CD8-positive, alpha-beta memory T cell (primary cell): ENCODE measurements at places on chromosomes 2 and 18. TPM values are rescaled to one million over a fixed set of nuclear protein-coding genes. Genes with fewer than 3 reads are reported as not detected.

The INHBB gene
- not detected for polyA plus RNA-seq

The FOXD4L1 gene
- polyA plus RNA-seq = not detected

The TACR1 gene
- polyA plus RNA-seq = not detected

The NPPC gene
- polyA plus RNA-seq = not detected

The HOXD12 gene
- not detected for polyA plus RNA-seq

The ANO7 gene
- polyA plus RNA-seq = not detected

The DSEL gene
- polyA plus RNA-seq = 1.1 TPM

The SLC4A3 gene
- polyA plus RNA-seq = not detected

The POMC gene
- polyA plus RNA-seq = 10.9 TPM

The CROCC2 gene
- polyA plus RNA-seq = not detected

The IL37 gene
- not detected for polyA plus RNA-seq

- H3K4me1 ChIP-seq = no peaks in the 10 kb centered on the region
- no peaks in the 10 kb centered on the region for H3K36me3 ChIP-seq
- no peak overlapping the region for H3K27ac ChIP-seq
- no peaks in the 10 kb centered on the region for H3K27me3 ChIP-seq
Measured at GRCh38 chr2:190149200-190149599, 86.7 kb upstream of the MSTN start.

DNA sequence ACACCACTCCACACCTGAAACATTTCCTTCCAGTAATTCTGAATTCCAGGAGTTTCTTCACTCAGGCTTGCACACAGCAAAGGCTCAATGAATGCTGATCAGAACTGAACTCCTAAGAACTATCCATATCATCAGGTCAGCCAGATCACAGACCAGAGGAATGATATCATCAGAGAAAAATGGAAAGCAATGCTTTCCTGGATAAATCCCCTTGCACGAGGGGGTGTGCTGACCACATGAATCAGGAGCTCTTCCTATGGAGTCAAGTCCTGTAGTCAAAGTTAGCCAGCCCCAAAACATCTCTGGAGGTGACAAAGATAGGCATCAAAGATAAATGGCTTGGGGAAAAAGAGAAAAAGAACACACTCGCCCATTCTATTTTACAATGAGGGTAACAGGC, 83.8 kb upstream of the ACVR2A start:
- no peaks in the 10 kb centered on the region for H3K27me3 ChIP-seq
- no peak for DNase-seq
- no peaks in the 10 kb centered on the region for H3K4me1 ChIP-seq
- no peak overlapping the region for H3K4me3 ChIP-seq

DNA sequence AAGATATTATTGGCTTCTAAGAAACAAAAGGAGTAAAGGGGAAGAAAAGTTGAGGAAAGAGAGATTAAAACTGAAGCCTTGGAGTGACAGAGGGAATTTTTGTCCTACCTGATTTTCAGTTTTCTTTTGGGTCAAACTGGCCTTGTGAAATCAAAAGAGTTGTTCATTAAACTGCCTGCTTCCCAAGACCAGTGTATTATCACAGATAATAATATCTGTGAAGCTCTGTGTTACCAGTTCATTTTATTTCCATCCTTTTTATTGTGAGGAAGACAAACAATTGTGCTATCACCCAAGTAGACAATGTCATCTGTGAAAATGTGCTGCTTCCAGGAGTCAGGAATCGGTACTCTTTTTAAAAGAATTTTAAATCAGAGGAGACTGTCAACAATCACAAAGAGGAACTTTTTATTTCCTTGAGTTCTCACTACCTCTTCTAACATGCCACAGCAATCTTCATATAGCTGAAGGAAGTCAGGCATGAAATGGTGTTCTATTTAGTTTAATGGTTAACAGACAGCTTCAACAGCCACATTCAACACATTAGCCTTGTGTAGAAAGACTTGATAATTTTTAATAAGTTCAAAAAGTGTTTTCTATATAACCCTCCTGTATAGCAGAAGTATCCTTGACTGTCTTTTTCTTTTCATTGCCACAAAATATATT, 554.8 kb downstream of the PIK3C3 start:
- H3K27me3 ChIP-seq = no peaks in the 10 kb centered on the region
- H3K4me1 ChIP-seq = no peaks in the 10 kb centered on the region
- no peak overlapping the region for H3K27ac ChIP-seq
- no peak overlapping the region for H3K4me3 ChIP-seq

GRCh38 chr18:50989711-50990110, 21.9 kb downstream of the ELAC1 start:
- DNase-seq = no peak
- H3K36me3 ChIP-seq = no peaks in the 10 kb centered on the region
- H3K27ac ChIP-seq = no peak overlapping the region
- no peaks in the 10 kb centered on the region for H3K4me1 ChIP-seq
- no peak overlapping the region for H3K4me3 ChIP-seq

GRCh38 chr2:45287045-45287444, 277.8 kb upstream of the SIX2 start:
- no peaks in the 10 kb centered on the region for H3K36me3 ChIP-seq
- H3K4me1 ChIP-seq = no peaks in the 10 kb centered on the region
- H3K27ac ChIP-seq = no peak overlapping the region
- no peak for DNase-seq

DNA sequence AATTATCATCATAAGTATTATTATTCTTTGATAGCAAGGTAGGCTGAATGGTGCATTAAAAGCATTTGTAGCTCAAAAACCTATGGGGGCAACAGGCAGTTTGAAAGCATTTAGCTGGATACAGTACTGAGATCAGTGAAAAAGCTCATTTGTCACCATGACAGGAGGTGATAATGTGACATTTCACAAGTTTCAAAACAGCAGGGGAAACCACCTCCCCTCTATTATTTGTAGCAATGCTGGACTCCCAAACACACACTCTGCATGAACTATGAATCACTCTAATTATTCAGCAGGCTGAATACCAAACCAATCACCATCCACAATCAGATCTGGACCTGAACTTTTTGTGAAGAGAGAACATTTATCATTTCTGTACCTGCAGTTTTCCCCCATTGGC, 63.4 kb downstream of the MYO5B start:
- no peak overlapping the region for H3K27ac ChIP-seq
- DNase-seq = no peak
- no peaks in the 10 kb centered on the region for H3K36me3 ChIP-seq
- H3K27me3 ChIP-seq = peaks cover 4% of the 10 kb centered on the region
- H3K4me3 ChIP-seq = no peak overlapping the region

DNA sequence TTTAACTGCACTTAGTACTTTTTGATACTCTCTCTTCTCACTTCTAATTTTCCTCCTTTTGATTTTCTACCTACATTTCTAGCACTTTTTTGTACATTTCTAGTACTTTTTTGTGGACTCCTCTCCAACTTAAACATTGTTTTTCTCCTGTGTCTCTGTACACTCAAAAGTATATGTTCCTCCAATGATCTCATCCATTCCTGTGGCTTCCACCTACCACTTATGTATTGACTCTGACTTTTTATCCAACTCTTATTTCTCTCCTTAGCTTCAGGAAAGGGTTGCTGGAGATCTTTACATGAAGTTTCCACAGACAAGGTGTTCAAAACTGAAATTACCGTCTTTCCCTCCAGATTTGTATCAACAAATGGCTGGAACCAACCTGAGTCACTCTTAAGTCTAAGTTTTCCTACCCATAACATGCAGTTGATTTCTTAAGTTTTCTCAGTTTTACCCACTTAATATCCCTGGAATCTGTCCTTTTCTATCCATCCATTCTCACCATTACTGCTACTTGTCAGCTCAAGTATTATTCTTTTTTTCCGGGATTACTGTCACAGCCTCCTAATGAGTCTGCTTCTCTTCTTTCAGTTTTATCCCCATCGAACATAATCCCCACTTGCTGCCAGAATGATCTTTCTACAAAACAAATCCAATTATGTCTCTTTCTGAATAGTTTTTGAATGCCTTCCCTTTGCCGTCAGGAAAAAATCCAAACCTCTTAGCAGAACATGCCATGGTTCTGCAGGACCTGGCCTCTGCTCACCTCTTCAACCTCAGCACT, 22.6 kb upstream of the PELI1 start:
- no peaks in the 10 kb centered on the region for H3K27me3 ChIP-seq
- DNase-seq = no peak
- no peak overlapping the region for H3K27ac ChIP-seq
- no peaks in the 10 kb centered on the region for H3K36me3 ChIP-seq
- no peak overlapping the region for H3K4me3 ChIP-seq
- no peaks in the 10 kb centered on the region for H3K4me1 ChIP-seq

DNA sequence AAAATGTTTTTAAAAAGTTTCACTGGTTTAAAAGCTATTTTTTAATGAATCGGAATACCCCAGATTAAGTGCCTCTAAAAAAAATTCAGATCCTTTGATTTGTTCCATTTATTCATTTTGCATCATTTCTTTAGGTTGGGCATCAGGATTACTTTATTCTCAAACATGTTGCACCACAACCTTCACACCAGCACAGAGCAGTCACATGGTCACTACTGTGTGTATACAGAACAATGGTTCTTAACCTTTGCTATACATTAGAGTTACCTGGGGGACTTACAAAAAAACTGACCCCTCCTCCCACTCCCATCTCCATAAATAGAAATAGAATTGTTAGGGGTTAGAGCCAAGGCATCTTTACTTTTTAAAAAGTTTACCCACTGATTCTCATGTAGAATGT, 218.2 kb downstream of the AGPS start:
- DNase-seq = no peak
- no peaks in the 10 kb centered on the region for H3K36me3 ChIP-seq
- H3K4me3 ChIP-seq = no peak overlapping the region
- no peaks in the 10 kb centered on the region for H3K4me1 ChIP-seq

DNA sequence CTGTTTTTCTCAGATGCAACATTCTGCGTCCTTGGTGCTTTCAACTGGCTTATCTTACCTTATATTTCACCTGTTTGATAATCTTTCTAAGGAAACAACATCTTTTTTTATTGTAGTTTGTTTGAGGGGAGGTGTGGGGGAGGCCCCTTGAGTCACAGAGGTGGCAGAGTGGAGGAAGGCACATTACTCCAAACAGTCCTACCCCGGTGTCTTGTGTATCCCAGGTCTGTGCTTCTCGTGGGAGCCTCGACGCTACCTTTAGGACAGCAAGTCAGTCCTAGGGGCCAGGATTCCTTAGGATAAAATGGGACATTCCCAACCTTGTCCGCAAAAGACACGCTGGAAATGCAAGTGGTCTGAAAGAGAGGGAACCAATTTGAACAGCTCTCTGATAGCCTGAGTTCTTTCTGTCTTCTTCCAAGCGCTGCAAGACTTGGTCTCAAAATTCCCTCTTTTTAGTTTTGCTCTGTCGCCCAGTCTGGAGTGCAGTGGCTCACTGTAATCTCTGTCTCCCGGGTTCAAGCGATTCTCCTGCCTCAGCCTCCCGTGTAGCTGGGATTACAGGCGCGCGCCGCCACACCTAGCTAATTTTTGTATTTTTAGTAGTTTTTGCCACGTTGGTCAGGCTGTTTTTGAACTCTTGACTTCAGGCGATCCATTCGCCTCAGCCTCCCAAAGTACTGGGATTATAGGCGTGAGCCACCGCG, 4.0 kb downstream of the GATA6 start:
- H3K4me3 ChIP-seq = no peak overlapping the region
- DNase-seq = no peak
- peaks cover 43% of the 10 kb centered on the region for H3K27me3 ChIP-seq
- H3K4me1 ChIP-seq = peaks cover 7% of the 10 kb centered on the region
- H3K27ac ChIP-seq = no peak overlapping the region

- H3K4me1 ChIP-seq = peaks cover 8% of the 10 kb centered on the region
- no peak overlapping the region for H3K4me3 ChIP-seq
- no peaks in the 10 kb centered on the region for H3K27me3 ChIP-seq
- no peak overlapping the region for H3K27ac ChIP-seq
Measured at GRCh38 chr2:179239195-179239594, 25.4 kb downstream of the SESTD1 start.

GRCh38 chr2:135009339-135009738, 37.9 kb downstream of the MAP3K19 start:
- no peak overlapping the region for H3K4me3 ChIP-seq
- no peaks in the 10 kb centered on the region for H3K36me3 ChIP-seq
- H3K27me3 ChIP-seq = peaks cover 5% of the 10 kb centered on the region
- no peak for DNase-seq
- peaks cover 2% of the 10 kb centered on the region for H3K4me1 ChIP-seq
- H3K27ac ChIP-seq = no peak overlapping the region

- no peaks in the 10 kb centered on the region for H3K4me1 ChIP-seq
- no peaks in the 10 kb centered on the region for H3K27me3 ChIP-seq
- H3K36me3 ChIP-seq = no peaks in the 10 kb centered on the region
- no peak overlapping the region for H3K4me3 ChIP-seq
Measured at GRCh38 chr2:77268626-77269025, 253.6 kb downstream of the LRRTM4 start.

GRCh38 chr2:139478165-139478914, 698.1 kb upstream of the NXPH2 start:
- no peak for DNase-seq
- H3K36me3 ChIP-seq = no peaks in the 10 kb centered on the region
- H3K4me3 ChIP-seq = no peak overlapping the region
- no peaks in the 10 kb centered on the region for H3K4me1 ChIP-seq
- no peaks in the 10 kb centered on the region for H3K27me3 ChIP-seq

- DNase-seq = no peak
- no peaks in the 10 kb centered on the region for H3K36me3 ChIP-seq
- no peaks in the 10 kb centered on the region for H3K27me3 ChIP-seq
- no peak overlapping the region for H3K27ac ChIP-seq
- H3K4me1 ChIP-seq = no peaks in the 10 kb centered on the region
Measured at GRCh38 chr2:46336283-46336959, 39.2 kb downstream of the EPAS1 start.

DNA sequence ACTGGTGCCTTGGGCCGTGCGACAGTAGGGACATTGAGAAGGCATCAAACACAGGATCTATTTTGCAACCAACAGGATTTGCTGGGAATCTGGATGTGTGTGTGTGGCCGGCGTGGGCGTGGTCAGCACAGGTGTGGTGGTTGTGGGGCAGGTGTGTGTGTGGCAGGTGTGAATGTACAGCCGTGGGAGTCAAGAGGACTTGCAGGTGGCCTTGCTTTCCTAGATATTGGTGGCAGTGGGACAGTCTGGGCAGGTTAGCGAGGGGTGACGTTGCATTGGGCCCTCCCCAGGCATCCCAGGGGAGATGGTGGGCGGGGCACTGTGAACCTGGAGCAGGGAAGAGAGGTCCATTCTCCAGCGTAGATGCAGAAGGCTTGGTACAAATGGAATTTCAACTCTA, 3.2 kb upstream of the LIMS2 start:
- no peaks in the 10 kb centered on the region for H3K36me3 ChIP-seq
- no peak overlapping the region for H3K27ac ChIP-seq
- peaks cover 31% of the 10 kb centered on the region for H3K27me3 ChIP-seq
- no peaks in the 10 kb centered on the region for H3K4me1 ChIP-seq
- H3K4me3 ChIP-seq = no peak overlapping the region

DNA sequence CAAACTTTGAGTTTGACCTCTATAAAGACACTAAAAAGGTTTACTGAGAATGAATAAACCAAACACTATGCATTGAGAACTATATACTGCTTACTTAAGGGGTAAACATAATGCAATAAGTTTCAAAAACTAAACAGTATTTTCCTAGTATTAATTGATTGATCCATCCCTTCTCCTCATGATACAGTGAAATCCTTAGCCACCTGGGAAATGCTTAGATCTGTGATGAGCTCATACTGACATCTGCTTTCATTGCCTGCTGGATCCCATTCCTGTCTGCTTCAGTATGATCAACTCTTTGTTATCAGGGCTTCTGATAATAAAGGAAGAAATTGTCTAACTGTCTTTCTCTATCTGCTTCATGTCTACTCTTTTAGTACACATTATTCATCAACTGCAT, 74.9 kb upstream of the UBE2E3 start:
- H3K36me3 ChIP-seq = no peaks in the 10 kb centered on the region
- H3K27me3 ChIP-seq = no peaks in the 10 kb centered on the region
- H3K4me3 ChIP-seq = no peak overlapping the region
- H3K4me1 ChIP-seq = no peaks in the 10 kb centered on the region
- no peak for DNase-seq
